Hypothalamus (tissue), 51 donors: ENCODE measurements at places on chromosomes 4 and X.

DNA sequence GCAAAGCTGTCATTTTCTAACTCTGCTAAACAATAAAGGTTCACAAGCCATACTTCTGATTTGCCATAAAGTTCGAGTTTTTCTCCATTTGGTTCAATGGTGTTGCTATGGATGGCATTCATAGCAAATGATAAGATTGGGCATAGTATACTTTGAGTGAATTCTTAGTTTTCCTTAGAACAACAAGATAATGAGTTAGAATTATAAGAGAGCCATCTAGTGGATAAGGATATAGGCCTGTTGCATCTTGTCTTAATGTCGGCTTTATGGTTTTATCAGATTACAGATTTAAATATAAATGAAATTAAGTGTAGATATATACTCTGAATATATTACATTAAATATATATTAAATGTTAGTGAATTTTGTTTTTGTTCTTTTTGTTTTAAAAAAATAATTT is 644.6 kb downstream of the IL1RAPL1 start:
- no peak for DNase-seq

DNA sequence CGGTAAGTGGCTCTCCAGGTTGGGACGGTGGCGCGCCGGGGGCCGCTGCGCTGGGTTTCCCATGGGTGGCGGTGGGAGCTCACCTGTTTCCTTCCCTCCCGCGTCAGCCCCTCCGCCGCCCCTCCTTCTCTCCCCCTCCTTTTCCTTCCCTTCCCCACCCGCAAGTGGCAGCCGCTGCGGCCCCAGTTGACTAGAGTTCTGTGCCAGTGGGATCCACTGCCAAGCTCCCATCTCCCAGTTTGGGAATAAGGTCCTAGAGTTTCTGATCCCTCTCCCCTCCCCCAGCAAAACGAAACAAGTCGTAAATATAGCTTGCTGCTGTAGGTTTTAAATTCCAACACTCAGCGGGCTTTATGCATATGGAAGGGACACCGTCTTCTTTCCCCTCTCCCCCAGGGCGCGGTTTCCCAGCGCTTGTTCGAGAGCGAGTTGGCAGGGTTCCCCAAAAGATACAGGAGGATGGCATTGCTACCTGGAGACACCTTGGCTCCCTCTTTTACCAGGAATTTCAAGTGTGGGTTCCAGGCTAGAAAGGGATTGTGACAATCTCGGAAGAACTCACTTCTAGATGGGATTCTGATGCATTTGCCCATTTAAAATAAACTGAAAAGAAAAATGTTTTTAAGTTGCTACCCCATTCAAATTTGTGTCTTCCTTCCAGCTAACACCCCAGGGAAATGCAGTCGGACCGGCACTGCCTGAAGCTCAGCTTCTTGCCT is 1.2 kb downstream of the TLL1 start:
- DNase-seq: no peak

DNA sequence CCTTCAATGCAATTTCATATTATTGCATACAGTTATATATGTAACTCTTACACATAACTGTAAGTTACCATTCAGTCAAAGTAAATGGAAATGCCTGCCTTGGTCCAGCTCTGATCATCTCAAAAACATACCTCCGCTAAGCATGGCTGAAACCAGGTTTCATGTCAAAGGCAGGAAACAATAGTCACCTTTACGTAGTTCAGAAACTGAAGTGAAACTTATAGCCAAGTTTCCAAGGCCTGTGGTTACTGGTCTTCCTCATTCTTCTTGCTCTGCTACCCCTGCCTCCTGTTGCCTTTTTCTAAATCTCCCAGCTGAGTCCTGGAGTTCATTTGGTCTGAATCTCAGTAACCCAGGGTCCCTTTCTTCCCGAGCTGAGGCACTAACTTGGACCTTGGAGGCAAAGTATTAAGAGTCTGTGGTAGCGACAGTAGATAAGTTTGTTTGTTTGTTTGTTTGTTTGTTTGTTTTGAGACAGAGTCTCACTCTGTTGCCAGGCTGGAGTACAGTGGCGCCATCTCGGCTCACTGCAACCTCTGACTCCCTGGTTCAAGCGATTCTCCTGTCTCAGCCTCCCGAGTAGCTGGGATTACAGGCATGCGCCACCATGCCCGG is 30.8 kb downstream of the DAPP1 start:
- DNase-seq: no peak

DNA sequence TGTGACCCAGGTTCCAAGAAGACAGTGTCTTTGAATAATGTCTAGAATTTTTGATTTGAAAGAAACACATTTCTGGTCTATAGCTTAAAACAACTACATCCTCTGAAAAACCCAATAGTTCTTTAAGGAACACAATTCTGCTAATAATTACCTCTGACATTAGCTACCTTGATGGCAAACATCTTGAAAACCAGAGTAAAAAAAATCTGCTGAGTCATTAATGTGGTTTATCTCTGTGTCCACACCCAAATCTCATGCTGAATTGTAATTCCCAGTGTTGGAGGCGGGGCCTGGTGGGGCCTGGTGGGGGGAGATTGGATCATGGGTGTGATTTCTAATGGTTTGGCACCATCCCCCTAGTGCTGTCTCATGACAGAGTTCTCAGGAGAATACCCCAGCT is 1233.8 kb downstream of the NLGN4X start:
- DNase-seq: no peak

GRCh38 chr4:96523611-96524010 is 683.7 kb downstream of the PDHA2 start:
- DNase-seq: no peak

GRCh38 chr4:122041312-122041711 is 89.5 kb upstream of the TRPC3 start:
- DNase-seq: no peak

- no peak for DNase-seq
Measured at GRCh38 chrX:101999644-102000539, 68.1 kb upstream of the ZMAT1 start.
